T-helper 2 cell (primary cell): ENCODE measurements at places on chromosomes 2 and 18.

GRCh38 chr2:21427606-21428005, 303.8 kb downstream of the TDRD15 start:
- DNase-seq: no peak

- no peak for DNase-seq
Observed at GRCh38 chr2:128756365-128756717, 437.7 kb upstream of the HS6ST1 start.

DNA sequence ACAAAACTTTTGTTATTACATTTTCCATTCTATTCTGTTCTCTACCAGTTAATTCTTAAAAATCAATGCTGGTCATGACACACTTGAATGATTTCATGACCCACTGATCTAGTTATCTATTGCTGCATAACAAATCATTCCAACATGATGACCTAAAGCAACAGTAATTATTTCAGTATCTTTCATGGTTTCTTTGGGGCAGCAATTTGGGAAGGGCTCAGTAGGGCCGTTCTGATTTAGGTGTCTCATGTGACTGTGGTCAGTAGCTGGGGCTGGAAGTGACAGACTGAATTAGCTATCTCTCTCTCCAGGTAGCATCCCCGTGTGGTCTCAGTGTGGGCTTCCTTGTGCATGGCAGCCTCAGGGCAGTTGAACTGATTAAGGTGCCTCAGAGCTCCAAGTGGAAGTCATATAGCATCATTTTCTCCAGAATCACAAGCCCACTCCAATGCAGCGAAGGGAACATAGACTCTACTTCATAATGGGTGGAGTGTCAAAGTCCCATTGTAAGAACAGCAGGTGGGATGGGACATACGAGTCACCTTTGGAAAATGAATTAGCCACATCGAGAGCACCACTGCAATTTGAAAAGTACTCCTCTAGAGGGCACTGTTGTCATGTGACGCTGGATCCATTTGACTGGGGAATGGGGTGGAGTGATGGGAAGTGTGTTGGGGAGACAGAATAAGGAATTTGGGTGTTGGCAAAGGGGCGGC, 39.1 kb upstream of the FAM136A start:
- DNase-seq: no peak

GRCh38 chr2:232976176-232976575, 36.9 kb downstream of the NGEF start:
- DNase-seq: no peak

- DNase-seq: no peak
Observed at GRCh38 chr2:166184789-166185188, 57.0 kb upstream of the SCN1A start.

GRCh38 chr2:155913356-155913755, 419.2 kb downstream of the NR4A2 start:
- no peak for DNase-seq
